ENCODE measurements at places on chromosomes 7 and 10.
A peak's percentile ranks its signal among the peaks of the same experiment; 100 is the strongest.

GRCh38 chr10:123134915-123135414 is 805 bp upstream of the HMX3 start:
- no peak for DNase-seq

- DNase-seq = peak; percentile 88
These were observed 47.9 kb downstream of the MKI67 start for GRCh38 chr10:128078136-128078969.

DNA sequence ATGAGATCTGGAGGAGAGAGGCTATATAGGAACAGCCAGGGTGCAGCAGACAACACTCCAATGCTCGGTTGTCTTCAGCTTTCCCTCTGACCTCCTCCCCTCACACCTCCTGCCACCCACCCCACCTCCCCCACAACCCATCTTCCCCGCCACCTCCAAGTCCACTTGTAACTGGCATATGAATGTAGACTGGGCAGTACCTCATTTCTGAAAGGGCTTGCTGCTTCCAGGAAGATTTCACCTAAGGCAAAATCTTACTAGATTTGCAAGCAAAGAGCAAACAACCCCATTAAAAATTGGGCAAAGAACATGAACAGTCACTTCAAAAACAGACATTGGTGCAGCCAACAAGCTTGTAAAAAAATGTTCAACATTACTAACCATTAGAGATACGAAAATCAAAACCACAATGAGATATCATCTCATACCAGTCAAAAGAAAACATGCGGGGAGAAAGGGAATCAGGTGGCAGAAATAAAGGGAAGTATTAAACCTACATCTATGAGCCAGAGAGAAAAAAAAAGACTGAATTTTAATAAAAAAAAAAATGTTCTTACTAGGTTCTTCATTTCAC is 164.6 kb upstream of the C1GALT1 start:
- DNase-seq = no peak

DNA sequence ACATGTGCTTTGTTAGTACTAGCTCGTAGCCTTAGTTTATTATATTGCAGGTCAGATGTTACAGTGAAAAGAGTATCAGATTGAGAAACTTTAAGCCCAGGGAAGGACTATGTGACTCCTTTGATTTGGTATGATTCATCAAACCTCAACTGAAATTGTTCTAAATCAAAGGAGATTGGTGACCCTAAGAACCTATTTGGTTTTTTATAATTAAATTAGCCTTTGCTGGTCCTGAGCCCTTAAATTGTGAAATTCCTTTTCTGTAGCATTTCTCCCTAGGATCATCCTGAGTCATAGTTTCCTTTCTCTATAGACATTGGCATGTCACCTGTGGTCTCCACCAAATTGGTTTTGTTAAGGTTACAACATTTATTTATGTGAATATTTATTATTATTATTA is 89.7 kb downstream of the POLR1F start:
- no peak for DNase-seq

GRCh38 chr7:23247046-23247602 is 549 bp downstream of the GPNMB start:
- DNase-seq = no peak

- DNase-seq = no peak
These were observed 157.4 kb downstream of the SKIDA1 start for GRCh38 chr10:21368022-21368582.
